ENCODE measurements at places on chromosomes 12 and 14. TPM values are rescaled to one million over a fixed set of nuclear protein-coding genes. Genes with fewer than 3 reads are reported as not detected.

The TTC9 gene
- total RNA-seq: 2.4 TPM

The DEGS2 gene
- 1.8 TPM for total RNA-seq

The TEP1 gene
- total RNA-seq: 22.4 TPM

The INHBC gene
- total RNA-seq: 0.20 TPM

DNA sequence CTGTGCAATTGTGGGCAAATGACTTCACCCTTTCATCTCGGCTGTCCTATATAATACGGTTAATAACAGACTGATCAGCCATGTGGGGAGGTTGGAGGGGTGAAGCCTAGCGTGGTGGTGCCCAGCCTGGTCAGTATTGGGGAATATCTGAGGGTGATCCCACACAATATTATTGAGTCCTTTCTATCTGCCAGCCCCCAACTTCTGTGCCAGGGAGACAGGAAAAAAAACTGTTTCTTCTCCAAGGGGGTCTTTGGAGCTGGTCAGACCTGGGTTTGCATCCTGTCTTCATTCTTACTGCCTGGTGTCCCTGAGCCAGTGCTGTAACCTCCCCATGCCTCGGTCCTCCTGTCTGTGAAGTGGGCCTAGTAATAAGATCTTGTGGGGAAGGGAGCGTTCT, 6.5 kb downstream of the CYP46A1 start:
- DNase-seq: no peak

DNA sequence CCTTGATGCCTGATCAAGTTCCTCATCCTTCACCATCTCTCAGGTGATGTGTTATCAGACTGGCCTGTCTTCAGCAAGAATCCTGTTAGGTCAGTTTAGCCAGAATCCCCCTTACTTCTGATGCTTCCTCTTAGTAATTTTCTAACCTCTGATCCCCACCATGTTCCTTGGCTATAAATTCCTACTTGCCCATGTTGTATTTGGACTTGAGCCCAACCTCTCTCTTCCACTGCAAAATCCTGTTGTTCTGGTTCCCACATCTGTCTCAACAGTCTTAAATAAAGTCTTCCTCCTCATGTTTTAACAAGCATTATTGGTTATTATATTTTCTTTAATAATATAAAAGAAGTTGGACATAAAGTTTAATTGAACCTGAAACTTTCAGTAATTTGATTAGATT, 987.8 kb upstream of the USP15 start:
- DNase-seq: peak; percentile 3

- no peak for DNase-seq
Observed at GRCh38 chr14:71716041-71716772, 216.0 kb upstream of the RGS6 start.

DNA sequence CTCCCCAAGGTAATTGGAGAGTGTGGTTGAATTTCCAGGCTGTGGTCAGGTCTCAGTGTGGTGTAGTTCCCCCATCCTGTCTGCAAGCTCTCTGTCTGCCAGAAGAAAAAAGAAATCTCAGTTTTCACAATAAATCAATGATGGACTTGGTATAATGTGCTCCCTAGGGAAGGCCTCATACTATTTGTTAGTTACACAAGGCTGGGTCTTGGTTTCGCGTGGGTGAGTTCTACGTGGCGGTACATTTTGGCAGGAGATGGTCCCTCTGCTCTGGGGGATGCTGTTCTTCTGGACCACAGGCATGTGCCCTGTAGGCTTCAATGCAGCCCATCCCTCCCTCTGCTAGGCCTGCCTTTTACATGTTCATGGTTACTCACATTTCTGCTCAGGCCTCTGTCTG, 206.4 kb upstream of the PELI2 start:
- DNase-seq: no peak

- no peak for DNase-seq
Observed at GRCh38 chr12:129693731-129694130, 210.1 kb downstream of the TMEM132D start.
